Endothelial cell of umbilical vein (primary cell): ENCODE measurements at places on chromosomes 16 and 17. TPM values are rescaled to one million over a fixed set of nuclear protein-coding genes. Genes with fewer than 3 reads are reported as not detected.
A peak's percentile ranks its signal among the peaks of the same experiment; 100 is the strongest.

DNA sequence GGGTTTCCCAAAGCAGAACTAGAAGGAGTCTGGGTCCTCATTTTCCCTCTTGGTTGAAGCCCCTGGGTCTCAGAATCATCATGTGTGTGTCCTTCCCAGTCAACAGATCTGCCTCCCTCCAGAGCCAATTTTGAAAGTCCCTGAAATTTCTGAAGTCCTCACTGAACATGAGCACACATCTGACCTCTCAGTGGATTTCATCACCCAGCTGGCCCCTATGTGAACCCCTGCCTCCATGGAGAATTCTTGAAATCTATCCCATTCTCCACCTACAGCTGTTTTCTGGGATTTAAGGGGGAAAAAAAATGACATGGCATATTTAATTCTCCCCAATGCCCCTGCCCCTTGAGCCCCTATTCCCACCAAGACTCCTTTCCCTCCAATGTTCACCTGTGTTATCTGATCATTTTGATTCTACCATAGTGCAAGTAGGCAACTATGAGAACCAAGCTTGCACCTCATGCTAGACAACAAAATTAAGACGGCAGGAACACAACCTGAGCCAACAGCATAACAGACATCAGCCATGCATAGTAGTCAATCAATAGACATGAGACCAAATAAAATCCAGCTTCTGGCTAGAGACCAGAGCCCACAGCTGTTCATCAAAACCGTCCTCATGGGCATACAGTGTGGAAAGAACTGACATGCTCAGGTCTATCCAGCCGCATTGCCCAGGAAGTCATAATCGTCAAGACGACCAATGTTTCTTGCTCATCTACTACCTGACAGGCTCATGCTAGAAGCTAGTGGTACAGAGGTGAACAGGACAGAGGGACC lies 14.9 kb downstream of the SOX9 start:
- no peak for DNase-seq

Gene SLC16A11
- 0.53 and 0.95 TPM in 2 replicates for total RNA-seq

Gene NPIPA5
- total RNA-seq: 6.5 and 11.3 TPM in 2 replicates

GRCh38 chr16:46986438-46986837 lies 13.0 kb upstream of the DNAJA2 start:
- no peak for DNase-seq

DNA sequence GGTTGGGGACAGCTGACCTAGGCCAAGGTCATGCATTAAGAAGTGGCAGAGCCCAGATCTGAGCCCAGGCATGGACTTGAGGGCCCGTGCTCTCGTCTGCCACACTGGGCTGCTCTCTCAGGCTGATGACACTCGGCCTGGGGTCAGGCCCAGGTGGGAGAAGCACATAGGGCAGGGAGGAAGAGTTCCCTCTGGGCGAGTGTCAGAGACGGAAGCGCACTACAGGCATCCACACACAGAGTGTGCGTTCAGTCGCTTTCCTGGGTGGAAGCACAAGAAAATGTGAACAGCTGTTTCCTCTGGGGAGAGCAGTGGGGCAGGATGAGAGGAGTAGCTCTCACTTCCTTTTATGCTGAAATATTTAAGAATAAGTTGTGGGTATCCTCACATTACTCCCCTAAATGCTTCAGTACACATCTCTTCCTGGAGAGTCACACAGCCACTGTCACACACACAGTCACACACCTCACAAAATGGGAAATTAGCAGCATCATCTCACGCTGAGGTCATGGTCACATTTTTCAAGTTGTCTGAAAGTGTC lies 59.7 kb downstream of the B9D1 start:
- DNase-seq: no peak

DNA sequence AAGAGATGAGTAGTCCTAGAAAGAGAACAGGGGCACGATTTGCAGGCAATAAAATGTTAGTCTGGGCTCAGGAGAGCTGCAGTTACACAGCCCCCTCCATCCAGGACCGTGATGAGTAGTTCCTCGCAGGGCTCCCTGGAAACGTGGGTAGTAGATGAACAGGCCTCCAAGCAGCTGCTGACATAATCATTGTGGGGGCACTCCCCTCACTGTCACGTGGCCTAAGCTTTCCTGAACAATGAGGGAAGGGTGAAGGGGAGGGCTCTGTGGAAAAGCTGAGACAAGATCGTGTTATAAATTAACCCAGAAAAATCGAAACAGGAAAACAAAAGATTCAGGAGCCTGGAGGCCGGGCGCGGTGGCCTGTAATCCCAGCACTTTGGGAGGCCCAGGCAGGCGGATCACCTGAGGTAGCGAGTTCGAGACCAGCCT lies 1.3 kb upstream of the PER1 start:
- peak; percentile 95 for DNase-seq

DNA sequence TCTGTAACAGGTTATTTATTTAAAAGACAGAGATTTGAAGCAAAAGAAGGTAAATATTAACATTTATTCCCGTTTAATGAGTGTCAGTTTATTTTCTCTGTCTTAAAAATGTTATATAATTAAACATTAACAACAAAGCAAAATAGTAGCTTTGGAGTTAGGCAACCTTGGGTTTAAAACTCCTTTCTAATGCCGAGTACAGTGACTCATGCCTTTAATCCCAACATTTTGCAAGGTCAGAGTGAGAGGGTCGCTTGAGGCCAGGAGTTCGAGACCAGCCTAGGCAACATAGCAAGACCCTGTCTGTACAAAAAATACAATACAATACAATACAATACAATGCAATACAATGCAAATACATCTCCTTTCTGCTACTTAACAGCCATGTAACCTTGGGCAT lies 128.7 kb downstream of the CHD9 start:
- no peak for DNase-seq

DNA sequence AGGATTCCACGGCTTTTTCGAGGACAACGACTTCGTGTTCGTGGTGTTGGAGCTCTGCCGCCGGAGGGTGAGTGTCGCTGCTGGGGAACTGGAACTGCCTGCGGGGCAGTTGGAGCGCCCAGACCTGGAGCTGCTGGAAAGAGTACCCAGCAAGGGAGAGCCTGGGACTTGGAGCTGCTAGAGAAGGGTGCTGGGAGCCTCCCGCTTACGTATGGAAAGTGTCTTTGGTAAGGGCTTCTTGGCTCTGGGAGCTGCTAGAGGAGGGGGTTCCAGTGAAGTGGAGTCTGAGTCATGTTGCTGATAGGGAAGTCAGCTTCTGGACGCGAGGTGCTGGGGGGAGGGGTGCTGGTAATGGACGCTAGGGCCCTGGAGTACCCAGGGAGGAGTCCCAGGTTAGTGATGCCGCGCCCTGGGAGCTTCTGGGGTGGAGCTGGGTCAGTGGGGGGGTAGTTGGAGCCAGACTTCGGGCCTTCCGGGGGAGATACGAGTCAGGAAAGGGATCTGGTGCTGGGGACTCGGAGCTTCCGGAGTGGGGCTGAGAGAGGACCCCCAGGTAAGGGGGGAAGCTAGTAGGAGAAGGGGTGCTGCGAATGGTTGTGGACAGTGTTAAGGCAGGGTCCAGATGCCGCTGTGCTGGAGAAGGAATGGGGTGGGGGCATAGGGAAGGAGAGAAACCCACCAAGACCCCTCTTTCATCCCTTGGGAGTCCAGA lies 741 bp downstream of the PLK1 start:
- peak; percentile 48 for DNase-seq

DNA sequence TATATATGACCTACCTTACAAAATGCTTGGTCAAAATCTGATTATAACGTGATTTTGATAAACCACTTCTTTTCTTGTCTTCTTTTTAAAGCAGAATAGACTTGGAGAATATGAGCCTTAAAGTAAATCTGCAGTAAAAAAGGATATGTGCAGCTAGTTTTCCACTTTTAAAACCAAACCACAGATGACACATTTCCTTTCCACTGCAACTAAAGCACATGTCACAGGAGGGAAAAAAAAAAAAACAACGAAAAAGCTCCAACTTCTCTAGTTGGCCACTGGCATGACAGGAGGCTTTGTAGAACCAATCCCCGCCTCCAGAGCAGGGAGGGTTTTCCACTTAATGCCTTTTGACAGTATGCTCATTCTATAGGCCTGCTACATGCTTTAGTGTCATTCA lies at the start of gene EVI2A:
TSS of gene EVI2A (minus strand) at position 142 of the 400 bp plus-strand sequence. CDS start 2,609 bp downstream, outside the sequence.
- peak; percentile 57 for DNase-seq

Gene CYBC1
- total RNA-seq: 60.6 and 71.8 TPM in 2 replicates

- DNase-seq: no peak
These were observed 40.4 kb upstream of the DNAH17 start for GRCh38 chr17:78617511-78618061.

DNA sequence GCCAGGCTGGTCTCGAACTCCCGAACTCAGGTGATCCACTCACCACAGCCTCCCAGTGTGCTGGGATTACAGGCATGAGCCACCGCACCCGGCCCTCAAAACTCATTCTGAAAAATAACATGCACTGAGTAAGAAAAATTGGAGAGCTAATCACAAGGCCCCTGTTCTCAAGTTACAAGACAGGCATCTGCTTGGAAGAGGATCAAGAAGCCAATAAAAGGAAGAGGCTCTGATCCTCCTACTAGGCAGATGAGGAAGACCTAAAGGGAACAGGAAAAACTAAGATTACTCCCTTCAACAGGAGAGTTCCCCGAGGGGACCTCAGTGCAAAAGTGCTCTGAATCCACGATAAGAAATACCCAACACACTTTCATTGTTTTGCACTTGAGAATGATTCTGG lies 18.4 kb downstream of the BLMH start:
- DNase-seq: no peak

Gene C1QTNF8
- total RNA-seq: not detected in 2 replicates

DNA sequence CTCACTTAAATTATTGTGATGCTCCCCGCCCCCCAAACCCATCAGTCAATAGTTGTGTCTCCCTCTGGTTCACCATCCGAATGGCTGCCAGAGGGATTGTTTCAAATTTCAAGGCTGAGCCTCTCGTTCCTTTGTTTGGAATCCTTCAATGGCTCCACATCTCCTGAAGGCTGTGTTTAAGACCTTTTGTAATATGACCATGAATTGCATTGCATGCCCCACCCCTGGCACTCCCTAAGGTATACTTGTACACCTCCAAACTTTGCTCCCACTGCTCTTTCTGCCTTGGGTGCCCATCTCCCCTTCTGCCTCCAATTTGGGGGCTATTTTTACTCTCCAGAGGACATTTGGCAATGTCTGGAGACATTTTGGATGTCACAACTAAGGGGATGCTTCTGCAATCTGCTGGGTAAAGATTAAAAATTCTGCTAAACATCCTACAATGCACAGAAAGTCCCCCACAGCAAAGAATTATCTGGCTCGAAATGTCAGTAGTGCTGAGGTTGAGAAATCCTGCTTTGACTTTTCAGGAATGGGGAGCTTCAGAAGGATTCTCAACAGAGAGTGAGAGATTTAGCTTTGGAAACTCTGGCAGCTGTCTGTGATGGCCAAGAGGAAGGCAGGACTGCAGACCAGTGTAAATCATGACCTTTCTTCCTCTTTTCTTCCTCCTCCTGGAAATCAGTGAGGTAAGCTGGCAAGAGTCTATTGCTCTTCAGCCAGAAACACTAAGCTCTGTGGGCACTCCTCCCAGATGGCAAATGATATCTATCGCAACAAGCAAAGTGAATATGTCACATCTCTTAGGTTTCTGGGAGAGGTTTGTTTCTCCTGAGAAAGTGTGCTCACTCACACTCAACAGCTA lies 8.7 kb upstream of the IL4R start:
- DNase-seq: peak; percentile 39

- DNase-seq: no peak
These were observed 48.9 kb upstream of the NKD1 start for GRCh38 chr16:50499254-50499653.

Gene PPY
- total RNA-seq: not detected in 2 replicates

Gene EFNB3
- total RNA-seq: 1.1 and 1.4 TPM in 2 replicates

Gene GOSR1
- total RNA-seq: 41.0 and 43.8 TPM in 2 replicates

Gene MFAP4
- not detected in 2 replicates for total RNA-seq

DNA sequence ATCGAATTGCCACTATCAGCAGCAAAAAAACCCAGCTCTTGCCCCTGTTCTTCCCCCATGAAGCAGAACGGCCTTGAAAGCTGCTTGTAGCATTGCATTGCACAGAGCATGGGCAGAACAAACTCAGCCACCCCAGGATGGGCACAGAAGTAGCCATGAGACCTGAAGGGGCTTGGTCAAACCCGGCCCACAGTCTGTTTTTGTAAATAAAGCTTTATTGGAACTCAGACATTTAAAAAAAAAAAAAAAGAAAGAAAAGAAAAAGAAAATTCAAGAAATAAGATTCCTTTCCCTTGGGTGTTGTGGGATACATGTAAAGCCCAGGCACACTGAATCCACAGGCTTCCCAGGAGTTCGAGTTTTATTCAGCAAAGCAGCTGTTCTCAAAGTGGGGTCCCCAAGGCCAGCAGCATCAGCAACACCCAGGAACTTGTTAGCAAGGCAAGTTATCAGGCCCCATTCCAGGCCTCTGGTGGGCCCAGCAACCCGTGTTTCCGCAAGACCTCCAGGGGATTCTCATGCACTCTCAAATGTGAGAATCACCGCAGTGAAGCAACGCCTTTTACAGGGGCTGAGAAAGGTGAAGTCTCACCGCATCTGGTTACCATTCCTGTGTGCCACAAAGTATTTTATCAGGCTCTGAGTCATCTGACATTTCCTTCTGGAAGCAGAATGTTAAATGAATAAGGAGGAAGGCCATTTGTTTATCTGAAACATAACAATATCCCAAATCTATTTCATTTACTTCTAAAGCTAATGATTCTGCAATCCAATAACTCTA lies 108.2 kb downstream of the SLC39A11 start:
- DNase-seq: peak; percentile 81

- peak; percentile 80 for DNase-seq
These were observed 3.7 kb downstream of the TRAF7 start for GRCh38 chr16:2159175-2159838.

Gene HBA1
- total RNA-seq: not detected in 2 replicates
